GM12878 (cell line): ENCODE measurements at places on chromosomes 2 and 18.

DNA sequence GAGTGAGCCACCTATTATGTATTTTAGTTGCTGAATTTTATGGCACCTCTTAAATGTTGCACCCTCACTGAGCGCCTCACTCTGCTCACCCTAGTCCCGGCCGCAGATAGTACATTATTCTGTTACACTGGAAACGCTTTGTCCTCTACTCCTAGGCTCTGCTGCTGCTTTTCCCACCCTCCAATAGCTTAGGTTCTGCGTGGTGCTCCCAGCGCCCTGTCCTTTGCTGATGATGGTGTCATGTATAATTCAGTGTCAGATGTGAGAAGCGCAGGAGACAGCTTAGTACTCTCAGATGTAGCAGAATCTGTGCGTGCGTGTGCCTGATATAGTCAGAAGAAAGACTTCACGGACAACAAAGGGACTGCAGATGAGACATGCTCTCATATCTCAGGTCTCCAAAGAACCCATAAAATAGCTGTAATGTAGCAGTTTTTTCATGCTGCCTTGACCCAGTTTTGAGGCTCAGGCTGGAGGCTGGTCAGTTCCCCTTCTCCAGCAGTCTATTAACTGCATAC lies 1.4 kb upstream of the REEP1 start:
- no peak for DNase-seq

DNA sequence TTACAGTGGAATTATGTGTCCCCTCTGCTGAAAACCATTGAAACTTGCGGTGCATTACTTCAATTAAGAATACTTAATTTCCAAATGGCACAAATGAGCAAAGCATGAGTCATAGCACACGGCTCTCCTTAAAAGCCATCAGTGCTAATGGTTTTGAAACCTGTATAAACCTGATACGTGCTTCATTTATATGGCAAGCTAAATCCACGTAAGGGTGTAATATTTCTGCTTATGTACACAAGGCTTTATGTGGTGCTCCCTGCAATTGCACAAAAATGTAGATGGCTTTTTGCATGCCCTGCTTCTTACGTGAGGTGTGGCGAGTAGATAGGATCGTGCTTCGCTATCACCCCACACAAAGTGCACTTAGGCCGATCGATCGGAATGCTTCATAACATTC lies 840.9 kb downstream of the GALR1 start:
- no peak for DNase-seq

DNA sequence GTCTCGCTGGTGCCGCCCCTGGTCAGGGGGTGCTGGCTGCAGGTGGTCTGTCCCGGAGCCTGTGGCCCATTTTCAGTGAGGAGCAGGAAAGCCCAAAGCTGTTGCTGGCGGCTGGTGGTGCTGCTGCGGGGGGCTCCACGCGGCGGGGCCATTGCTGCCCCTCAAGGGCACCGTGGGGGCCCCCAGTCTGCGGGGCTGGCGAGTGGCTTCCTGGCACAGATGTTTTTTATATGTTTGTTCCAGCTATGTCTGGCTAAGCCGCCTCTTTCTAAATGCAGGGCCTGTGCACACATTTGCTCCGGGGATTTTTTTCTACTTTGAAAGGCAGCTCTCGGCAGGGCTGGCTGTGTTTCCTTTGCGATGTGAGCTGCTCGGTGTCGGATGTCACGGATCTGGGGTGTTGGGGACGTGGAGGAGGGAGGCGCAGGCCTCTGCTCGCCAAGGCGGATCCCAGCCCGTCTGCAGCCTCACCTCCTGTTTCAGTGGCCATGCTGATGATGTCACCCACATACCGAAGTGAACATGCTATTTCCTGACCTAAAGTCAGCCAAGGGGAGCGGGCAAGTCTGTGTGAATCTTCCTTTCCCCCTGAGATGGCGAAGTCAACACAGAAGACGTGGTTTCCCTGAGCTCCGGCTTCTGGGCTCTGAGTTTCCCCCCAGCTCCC lies 112.0 kb upstream of the CTDP1 start:
- no peak for DNase-seq

DNA sequence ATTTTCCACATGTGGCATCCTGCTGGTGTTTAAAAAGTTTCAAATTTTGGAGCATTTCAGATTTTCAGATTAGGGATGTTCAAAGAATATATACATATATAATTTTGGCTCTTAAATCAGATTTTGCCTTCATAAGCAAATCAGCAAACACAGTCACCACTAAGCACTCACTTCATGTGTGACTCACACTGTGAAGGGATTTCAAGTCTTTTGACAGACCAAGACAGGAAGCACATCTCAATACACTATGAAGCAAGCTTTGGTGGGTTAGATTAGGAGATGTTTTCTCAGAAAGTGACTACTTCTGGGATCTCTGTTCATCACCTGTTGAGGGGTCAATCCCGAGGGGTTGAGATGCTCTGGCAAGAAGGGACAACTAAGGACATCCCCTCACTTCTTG lies 227.8 kb upstream of the RBBP8 start:
- no peak for DNase-seq

DNA sequence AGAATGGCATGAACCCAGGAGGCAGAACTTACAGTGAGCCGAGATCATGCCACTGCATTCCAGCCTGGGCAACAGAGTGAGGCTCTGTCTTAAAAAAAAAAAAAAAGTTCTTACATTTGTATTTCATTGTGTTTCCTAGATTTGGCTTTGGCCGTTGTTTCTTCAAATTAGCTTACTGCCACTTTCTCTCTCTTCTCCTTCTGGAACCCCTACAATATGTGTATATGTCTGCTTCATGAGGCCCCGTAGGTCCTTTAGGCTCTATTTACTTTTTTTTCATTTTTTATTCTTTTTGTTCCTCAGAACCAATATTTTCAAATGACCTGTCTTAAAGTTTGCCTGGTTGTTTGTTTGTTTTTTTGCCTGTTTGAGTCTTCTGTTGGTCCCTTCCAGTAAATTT lies 41.2 kb downstream of the RMDN2 start:
- no peak for DNase-seq
